Activated naive CD8-positive, alpha-beta T cell treated with anti-CD3 and anti-CD28 coated beads, Interleukin-2, amount 10 ng/mL, durations not matched to agents 7 days and 5 days (primary cell): ENCODE measurements at places on chromosomes 5 and 9. TPM values are rescaled to one million over a fixed set of nuclear protein-coding genes. Genes with fewer than 3 reads are reported as not detected.

GRCh38 chr5:65185468-65185867 is 296.3 kb downstream of the ADAMTS6 start:
- no peaks in the 10 kb centered on the region for H3K36me3 ChIP-seq
- no peaks in the 10 kb centered on the region for H3K27me3 ChIP-seq
- no peak overlapping the region for H3K27ac ChIP-seq
- DNase-seq = no peak
- peaks cover 2% of the 10 kb centered on the region for H3K4me1 ChIP-seq

DNA sequence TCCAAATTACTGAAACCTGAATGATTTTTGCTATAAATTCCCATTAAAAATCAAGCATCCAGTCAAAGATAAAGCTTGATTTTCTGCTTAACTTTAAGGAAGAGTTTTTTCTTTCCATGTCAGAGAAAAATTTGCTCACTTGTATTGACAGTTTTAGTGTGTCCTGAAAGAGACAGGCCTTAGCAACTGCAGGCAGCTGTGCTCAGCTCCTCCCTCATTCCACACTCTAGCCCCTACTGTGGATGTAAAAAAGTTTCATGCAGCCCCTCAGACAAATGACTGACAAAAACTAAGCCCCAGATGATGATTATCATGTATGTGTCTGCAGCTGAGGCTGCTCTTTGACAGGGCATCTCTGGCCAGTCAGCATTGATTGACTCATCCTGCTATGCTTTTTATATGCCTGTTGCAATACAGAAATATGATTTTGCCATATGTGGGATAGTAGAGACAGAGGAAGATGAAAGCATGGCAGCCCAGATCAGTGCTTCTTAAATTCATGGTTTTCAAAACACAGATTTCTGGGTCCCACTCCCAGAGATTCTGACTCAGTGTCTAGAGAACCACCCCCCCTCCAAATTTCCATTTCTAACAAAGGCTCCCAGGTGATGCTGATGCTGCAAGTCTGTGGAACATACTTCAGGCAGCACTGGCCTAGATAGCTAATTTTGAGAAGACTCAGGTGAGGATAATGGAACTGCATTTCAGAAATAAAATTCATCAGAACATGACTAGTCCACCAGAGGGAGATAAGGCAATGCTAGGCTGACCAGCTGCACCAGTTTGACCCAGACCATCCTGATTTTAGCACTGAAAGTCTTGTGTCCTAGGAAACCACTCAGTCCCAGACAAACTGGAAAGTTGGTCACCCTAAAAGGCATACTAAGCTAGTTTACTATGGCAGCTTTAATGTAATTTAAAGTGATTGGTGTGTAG is 298.7 kb upstream of the KCNN2 start:
- H3K4me3 ChIP-seq = no peak overlapping the region
- H3K27me3 ChIP-seq = no peaks in the 10 kb centered on the region
- no peak for DNase-seq
- H3K27ac ChIP-seq = no peak overlapping the region

DNA sequence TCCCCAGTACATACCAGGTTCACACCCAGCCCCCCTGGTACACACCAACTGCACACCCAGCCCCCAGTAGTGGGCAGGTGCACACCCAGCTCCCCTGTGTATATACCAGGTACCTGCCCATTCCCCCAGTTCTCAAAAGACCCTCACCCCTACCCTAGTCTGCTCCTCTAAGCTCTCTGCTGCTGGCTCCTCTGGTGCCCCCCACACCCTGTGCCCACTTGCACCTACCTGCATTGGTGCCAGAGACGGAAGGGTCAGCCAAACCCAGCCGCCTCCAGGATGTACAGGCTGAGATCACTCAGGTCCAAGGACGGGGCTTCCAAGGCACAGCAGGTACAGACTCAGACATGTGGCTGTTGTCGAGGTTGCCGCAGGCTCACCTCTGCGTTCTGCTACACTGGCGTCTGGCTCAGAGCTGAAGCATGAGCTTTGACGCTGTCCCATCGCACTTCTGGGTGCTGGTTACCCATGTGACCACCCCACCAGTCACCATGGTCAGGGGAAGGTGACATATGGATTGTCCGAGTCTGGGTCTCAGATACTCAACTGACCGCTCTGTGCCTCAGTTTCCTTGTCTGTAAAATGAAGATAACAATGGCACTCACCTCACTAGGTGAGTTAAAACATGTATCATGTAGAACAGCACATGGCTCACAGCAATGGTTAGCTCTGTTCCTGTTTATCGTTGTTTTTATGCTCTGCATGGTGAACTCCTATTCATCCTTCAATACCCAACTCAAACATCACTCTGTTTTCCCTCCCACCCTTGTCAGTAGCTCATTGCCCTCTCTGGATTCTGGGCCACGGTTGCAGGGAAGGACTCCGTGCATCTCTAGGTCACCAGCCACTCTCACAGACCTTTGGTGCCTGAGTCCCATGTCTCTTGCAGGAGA is 45.3 kb upstream of the SUSD3 start:
- no peak overlapping the region for H3K27ac ChIP-seq
- DNase-seq = no peak
- H3K27me3 ChIP-seq = no peaks in the 10 kb centered on the region
- H3K4me1 ChIP-seq = peaks cover 9% of the 10 kb centered on the region
- H3K36me3 ChIP-seq = peaks cover 45% of the 10 kb centered on the region

- no peak for DNase-seq
- no peak overlapping the region for H3K4me3 ChIP-seq
- peaks cover 17% of the 10 kb centered on the region for H3K4me1 ChIP-seq
- peaks cover 21% of the 10 kb centered on the region for H3K36me3 ChIP-seq
- no peak overlapping the region for H3K27ac ChIP-seq
- no peaks in the 10 kb centered on the region for H3K27me3 ChIP-seq
These were observed 180.9 kb upstream of the SLC24A2 start for GRCh38 chr9:19969721-19970120.

- H3K27ac ChIP-seq = no peak overlapping the region
- DNase-seq = no peak
- H3K27me3 ChIP-seq = no peaks in the 10 kb centered on the region
- H3K4me3 ChIP-seq = no peak overlapping the region
- H3K4me1 ChIP-seq = peaks cover 7% of the 10 kb centered on the region
These were observed 88.9 kb downstream of the SLF1 start for GRCh38 chr5:94707359-94707758.

DNA sequence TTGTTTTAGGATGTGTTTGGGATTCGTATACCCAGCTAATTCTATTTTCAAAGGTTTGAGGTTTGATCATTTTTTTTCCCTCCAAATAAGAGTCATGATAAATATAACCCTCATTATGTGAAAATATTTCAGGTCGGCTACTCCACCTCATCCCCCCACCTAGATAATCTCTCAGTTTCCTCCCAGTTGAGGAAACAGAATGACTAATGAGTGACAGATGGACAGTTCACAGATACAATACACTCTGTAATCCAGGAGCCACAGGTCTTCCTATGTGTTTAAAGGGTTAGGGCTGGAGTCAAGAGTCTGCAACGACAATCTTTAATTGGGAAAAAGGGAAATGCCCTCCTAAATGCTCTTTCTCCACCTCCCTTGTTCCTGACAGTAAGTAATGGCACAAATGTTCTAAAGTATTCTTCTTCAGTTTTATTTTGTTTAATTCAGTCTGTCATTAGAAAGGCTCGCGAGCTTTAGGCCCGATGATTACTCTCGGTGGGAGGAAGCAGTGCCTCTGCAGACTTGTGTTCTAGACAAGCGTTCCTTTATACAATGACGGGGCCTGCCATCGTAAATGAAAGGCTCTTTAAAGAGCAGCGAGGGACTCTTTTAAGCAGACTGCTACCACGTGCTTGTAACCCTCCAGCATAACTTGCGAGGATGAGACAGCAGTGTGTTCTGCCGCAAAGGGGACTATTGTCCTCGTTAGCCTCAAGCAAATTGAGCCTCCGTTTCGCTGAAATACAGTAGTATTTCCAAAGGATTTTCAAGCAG is 69.0 kb downstream of the MEF2C start:
- no peak overlapping the region for H3K4me3 ChIP-seq
- no peak overlapping the region for H3K27ac ChIP-seq
- H3K4me1 ChIP-seq = no peaks in the 10 kb centered on the region
- peaks cover 5% of the 10 kb centered on the region for H3K27me3 ChIP-seq

- H3K27ac ChIP-seq = no peak overlapping the region
- no peak overlapping the region for H3K4me3 ChIP-seq
- peaks cover 7% of the 10 kb centered on the region for H3K4me1 ChIP-seq
- peaks cover 11% of the 10 kb centered on the region for H3K27me3 ChIP-seq
These were observed 21.0 kb upstream of the WWC1 start for GRCh38 chr5:168270476-168270875.

TLR4 gene
- 0.72 TPM for total RNA-seq

BNIP1 gene
- 14.0 TPM for total RNA-seq

MARVELD2 gene
- total RNA-seq = 0.42 TPM

FKTN gene
- total RNA-seq = 14.8 TPM
